GM12878 (cell line): ENCODE measurements at places on chromosomes 13 and 19. TPM values are rescaled to one million over a fixed set of nuclear protein-coding genes. Genes with fewer than 3 reads are reported as not detected.

Gene ZNF284
- 0.35 and 0.60 TPM in 2 replicates for polyA plus RNA-seq

Gene SIGLEC6
- not detected in 2 replicates for polyA plus RNA-seq

Gene ADM5
- polyA plus RNA-seq, result 0.31 and 0.78 TPM in 2 replicates

Gene CLEC17A
- polyA plus RNA-seq, result 46.4 and 49.9 TPM in 2 replicates
